ENCODE measurements at places on chromosomes 1 and 21.
A peak's percentile ranks its signal among the peaks of the same experiment; 100 is the strongest.

- DNase-seq = peak; percentile 77
Measured at GRCh38 chr1:83693427-83694126, 305.4 kb downstream of the TTLL7 start.

GRCh38 chr1:32194984-32195383, 5.4 kb upstream of the CCDC28B start:
- no peak for DNase-seq

DNA sequence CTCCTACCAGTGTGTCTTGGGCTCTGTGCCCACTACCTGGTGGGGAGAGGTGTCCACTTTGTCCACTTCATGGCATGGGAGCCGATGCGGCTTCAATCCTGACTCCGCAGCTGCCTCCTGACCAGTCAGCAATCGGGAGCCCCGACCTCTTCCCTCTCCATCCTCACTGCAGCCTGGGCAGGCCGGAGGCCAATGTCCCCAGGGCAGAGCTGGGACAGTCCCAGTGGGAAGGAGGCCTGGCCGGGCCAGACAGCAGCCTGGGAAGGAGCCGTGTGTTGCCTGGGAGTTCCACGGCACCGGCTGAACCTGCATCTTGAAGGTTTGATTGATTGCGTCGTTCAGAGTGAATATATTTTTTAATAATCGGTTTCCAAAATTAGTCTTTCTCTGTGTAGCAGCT, 330.9 kb upstream of the VAMP3 start:
- no peak for DNase-seq

DNA sequence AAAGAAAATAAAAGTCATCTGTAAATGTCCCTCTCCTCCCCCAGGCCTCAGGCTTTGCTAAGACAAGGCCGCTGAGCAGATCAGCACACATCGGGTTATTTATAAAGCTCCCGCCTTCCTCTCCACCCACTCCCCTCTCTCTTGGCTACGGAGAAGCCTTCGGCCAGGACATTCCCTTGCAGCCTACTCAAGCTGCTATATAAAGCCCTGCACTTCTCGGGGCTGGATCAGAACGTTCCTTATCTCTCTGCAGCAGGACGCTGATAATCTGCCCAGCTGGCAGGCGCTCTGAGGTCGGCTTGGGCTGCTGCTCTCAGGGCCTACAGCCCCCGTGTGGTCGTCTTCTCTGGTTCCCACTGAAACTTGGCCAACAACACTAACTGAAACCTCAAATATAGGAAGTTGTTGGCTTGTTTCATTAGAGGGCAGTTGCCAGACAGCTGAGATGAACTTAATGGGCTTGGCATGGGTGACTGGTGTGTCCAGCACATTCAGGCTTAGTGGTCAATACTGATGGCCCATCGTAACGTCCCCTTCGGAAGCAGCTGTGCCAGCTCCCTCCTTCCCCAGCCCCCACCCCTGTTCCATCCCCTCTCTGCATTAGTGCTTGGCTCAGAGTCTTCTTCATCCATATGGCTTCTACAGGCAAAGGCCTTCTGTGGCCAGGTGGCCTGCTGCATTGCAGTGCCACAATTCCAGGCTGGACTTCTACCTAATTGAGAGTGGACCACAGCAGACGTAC, 64.6 kb downstream of the IER5 start:
- peak; percentile 90 for DNase-seq

DNA sequence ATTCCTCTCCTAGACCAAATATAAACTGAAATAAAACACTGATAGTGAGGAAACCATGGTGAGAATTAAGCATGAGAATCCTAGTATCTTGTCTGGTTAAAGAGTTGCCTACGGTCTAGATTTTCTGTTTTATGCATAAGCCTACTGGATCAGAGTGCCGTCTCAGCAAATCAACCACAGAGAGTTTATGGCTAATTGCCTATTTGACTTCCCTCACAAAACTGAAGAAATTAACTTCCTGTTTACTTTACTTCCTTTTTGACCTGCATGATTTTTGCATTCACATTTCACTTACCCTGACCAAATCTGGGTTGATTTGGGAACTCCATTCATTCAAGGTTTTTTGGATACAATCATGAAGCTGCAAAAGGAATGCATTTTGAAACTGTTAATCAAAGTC, 5.0 kb downstream of the GCLM start:
- DNase-seq = no peak

DNA sequence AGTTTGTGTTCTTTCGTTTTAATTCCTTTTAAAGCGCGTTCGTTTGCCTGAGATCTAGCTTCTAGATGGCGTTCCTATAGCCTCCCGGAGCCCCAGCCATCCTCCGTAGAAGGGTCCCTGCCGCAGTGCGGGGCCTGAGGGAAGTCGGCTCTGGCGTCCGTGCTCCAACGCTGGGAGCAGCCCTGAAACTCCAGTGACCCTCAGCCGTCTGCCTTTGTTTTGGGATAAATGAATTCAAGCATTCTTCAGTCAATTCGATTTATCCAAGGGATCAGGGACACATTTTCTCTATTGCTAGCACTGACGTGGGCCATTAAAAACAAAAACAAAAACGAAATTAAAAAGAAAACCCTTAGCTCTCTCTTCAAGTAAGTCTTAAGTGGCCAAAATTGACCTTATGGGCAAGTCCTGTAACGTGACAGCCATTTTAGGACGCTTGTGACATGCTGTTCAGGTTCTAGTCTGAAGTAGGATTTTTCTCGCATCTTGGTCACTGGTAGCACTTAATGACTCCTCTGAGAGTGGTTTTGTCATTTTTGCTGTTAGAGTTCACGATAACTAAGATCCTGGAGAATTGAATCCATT, 742 bp upstream of the HSPA13 start:
- DNase-seq = no peak

DNA sequence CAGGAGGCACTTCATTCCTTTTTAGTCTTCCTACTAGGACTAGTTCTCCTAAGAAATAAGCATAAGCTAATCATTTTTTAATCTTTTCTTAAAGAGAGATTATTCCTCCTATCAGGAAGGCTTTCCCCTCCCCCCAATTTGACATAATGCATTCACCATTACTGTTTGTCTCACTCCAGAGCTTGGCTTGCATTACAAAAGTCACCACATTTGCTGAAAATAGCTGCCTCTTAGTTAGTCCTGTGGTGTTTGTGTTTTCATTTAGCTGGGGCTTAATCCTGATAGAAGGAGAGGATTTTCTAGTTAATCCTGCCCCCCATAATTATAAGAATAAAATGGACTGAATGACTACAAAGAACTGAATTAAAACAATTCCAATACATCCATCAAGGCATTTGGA, 307.1 kb upstream of the RRP15 start:
- DNase-seq = no peak

DNA sequence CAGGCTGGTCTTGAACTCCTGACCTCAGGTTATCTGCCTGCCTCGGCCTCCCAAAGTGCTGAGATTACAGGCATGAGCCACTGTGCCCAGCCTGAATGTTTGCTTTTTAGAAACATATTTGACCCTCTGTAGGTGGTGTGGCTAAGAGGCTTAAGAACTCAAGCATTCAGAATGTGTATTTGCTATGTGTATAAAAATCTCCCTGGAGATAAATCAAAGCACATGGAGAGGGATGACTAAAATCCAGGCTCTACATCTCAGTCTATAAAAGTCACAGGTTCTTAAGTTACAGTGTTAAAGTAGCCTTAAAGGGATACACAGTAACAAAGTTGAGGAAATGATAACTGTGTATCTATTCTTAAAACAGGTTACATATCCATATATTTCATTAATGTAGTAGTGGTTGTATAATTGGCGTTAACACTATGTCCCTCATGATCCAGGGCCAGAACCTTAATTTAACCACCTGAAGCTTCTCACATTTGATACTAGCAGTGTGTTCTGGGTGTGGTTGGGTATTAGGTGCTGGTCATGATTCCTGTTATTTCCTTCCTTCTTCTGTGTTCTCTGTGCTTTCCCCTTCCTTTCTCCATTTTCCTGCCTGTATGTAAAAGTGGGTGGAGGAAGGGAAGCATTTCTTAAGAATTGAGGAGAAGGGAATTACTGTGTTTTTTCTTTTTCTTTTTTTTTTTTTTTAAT, 16.2 kb downstream of the GIPC2 start:
- DNase-seq = peak; percentile 53

DNA sequence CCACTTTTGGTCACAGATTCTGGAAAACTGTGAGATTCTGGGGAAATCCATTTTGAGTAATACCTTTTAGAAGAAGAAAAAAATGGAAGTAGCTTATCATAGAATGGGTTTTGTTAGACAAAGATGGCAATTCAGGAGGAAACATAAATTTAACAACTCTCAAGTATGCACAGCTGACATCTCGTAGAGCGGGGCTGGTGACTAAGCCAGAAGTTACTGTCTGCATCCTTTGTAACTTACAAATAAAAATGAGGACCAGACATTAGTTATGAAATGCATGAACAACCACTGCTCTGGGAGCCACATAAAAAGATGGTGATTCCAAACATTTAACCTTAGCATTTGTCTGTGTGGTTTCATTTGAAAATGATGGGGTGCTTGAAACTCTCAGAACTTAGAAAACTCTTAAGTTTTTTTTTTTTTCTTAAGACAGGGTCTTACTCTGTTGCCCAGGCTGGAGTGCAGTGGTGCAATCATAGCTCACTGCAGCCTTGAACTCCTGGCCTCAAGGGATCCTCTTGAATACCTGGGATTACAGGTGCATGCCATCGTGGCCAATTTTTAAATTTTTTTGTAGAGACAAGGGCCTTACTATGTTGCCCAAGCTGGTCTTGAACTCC, 49.2 kb upstream of the ATP5PO start:
- DNase-seq = no peak

DNA sequence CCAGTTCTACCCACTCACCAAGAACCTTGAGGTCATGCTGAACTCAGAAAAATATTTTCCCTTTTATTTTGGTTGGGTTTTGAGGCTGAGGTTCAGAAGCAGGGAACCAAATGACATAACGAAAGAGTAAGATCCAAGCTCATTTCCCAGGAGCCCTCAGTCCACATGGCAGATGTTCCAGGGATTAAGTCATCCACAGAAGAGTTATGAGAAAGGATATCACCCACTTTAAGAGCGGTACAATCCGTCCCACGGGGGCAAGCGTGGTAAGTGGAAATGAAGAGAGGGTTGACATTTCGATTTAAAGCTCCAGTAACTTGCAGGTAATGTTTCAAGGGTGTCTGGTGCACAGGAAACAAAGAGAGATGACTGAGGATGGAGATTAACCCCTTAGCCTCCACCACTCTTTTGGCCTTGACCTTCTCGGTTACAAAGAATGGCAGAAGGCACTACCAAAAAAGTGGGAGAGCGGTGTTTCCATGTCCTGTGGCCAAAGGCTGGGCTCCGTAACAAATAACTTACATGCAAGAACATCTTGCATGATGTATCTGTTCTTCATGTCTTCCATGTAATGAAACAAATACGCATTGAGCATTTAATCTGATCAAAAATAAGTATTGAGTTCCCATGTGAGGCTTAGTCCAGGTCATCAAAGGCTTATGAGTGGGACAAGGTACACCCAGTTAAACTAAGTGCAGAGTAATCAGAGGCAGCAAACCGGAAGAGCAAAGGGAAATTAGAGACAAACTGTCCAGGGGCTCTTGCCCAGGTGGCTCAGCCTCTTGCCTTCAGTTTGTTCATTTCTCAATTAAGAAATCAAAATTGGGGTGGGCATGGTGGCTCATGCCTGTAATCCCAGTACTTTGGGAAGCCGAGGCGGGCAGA, 241.4 kb downstream of the TOMM20 start:
- no peak for DNase-seq

DNA sequence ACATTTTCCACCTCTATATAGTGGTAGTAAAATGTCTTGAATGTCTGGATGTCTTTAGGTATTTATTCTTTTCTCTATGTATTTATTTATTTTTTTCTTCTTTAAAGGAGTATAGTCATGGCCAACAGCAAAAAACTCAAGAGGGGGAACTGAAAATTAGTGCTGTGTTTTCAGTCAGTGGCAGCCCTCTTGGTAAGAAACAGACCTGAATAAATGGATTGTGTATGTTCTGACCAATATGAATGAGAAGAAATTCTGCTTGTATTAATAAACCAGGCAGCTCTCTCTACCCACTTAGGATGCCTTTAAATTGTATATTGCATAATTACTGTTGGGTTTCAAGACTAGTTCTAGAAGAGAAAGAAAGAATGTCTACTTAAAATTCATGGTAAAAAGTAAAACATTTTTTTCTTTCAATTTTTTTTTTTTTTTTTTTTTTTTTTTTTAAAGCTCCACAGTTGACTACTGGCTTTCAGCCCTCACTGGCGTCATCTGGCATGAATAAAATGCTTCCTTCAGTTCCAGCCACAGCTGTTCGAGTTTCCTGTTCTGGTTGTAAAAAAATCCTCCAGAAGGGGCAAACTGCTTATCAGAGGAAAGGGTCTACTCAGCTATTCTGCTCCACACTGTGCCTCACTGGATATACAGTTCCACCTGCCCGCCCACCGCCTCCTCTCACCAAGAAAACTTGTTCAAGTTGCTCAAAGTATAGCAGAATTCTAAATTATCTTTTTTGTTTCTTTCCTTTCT, 101.6 kb downstream of the ZMYM4 start:
- peak; percentile 80 for DNase-seq

GRCh38 chr1:82560566-82560965, 759.8 kb downstream of the ADGRL2 start:
- DNase-seq = no peak

DNA sequence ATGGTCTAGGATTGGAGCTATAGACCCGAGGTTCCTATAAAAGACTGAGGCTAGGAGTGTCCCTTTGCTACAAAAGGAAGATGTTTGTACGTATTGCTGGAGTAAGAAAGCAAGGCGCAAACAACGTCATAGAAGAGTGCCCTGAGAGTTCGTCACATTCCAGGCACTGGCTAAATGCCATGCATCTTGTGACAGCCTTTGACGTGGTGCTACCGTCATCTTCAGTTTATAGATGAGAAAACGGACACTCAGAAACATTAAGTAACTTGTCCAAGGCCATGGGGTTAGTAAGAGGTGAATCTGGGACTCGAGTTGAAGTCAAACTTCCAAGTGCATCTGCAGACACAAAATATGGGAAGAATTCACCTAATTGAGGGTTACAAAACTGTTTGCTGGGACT, 104.2 kb upstream of the SLC45A1 start:
- DNase-seq = no peak

- DNase-seq = peak; percentile 41
Measured at GRCh38 chr21:24716281-24716918, 890.9 kb downstream of the MRPL39 start.

All from astrocyte of the hippocampus (primary cell).